ENCODE measurements at places on chromosomes 16 and 17.

- DNase-seq, result no peak
Measured at GRCh38 chr16:50745940-50746339, 4.1 kb downstream of the CYLD start.

- DNase-seq, result no peak
Measured at GRCh38 chr16:31916056-31916488, 42.5 kb downstream of the ZNF267 start.

GRCh38 chr17:73480740-73481139 is 163.5 kb downstream of the SDK2 start:
- no peak for DNase-seq

DNA sequence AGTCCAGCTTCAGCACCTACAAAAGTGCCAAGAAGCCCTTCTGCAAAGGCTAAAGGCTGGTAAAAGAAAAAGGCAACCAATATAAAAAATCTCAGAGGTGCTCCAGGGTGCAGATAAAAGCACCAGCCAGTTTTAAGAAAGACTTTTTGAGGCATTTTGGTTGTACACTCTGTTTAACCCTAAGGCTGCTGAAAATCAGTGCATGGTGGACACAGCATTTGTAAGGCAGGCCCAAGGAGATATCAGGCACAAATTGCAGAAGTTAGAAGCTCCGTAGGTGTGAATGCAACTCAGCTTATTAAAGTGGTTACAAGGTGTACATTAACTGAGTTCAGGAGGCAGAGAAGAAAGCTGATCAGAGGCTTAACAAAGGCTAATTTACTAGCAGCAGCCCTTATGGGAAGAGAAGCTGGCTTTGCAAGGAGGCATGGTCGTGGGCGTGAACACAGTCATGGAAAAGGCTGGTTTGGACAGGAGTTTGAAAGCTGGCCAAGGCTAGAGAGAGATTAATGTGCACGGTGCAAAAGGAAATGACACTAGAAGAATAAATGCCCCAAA is 21.1 kb downstream of the ACSM1 start:
- DNase-seq, result no peak

- DNase-seq, result no peak
Measured at GRCh38 chr16:8641671-8642070, 20.2 kb downstream of the METTL22 start.

DNA sequence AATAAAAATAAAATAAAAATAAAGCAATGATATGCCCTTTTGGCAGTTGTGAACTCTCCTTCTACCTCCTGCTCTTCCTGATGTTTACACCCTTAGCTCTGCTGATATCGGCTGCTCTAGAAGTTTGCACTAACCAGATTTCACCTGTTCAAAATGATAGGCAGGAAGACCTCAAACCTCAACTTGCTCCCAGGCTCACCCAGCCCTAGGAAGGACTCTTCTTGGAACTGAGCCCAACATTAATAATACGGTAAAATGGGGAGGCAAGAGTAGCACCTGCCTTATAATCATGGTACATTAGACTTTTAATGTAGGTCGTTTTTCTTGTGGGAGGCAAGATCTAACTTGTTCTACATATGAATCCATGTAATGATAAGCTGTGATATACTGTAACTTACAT is 61.2 kb upstream of the MED13 start:
- DNase-seq, result no peak

GRCh38 chr16:86293906-86294305 is 216.4 kb upstream of the FOXF1 start:
- DNase-seq, result no peak

DNA sequence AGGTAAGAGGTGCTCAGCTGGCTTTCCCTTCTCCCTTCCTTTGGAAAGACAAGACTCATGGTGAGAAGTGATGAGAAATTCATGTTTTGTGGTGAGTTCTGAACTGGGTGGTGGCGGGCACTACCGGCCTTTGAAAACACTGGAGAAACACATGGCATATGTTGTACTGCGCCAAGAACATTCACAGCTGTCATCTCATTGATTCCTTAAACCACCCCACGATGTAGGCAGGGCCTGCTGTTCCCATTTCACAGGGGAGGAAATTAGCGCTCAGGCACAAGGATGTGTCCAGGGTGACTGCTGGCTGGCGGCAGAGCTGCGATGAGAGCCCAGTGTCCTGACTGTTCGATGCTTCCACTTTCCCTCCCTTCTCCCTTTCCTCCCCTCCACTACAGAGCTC is 1.6 kb upstream of the DOC2B start:
- DNase-seq, result no peak

GRCh38 chr16:83224642-83225041 is 583.1 kb upstream of the HSBP1 start:
- DNase-seq, result no peak

DNA sequence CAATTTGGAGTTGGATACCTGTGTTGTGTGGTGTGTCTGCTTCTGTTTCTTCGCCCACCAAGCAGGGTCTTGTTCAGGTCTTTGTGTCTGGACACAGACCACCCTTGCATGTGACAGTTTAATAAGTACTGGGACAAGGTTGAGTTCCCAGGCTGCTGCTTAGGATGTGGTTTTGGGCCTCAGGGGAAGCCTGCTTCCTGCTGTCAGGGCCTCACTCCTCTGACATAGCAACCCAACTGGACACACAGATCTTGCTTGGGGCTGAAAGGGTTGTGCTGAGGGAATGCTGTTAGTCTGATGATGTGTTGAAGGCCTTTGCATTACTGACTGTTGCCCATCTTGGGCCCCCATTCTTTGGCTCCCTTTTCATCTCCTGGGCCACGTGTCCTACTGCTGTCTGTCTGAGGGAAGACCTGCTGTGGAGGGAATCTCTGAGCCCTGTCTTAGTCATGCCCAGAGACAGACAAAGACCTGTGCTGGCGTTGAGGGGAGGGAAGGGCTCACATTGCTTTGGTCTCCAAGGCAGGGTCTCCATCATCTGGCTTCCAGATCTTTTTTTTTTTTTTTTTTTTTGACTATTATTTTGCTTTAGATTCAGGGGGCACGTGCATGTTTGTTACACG is 4.7 kb upstream of the TGFB1I1 start:
- no peak for DNase-seq

DNA sequence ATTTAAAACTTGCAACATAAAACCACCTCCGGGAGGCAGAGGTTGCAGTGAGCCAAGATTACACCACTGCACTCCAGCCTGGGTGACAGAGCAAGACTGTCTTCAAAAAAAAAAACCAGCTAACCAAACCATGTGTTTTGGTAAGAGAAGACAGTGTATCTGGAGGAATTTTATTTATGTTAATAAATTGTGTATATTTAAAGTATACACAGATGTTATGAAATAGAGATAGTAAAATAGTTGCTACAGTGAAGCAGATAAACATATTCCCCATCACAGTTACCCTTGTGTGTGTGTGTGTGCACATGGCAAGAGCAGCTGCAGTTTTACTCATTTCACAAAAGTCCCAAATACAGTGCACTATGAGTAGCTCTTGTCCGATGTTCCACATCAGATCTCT is 54.8 kb upstream of the CRISPLD2 start:
- no peak for DNase-seq

DNA sequence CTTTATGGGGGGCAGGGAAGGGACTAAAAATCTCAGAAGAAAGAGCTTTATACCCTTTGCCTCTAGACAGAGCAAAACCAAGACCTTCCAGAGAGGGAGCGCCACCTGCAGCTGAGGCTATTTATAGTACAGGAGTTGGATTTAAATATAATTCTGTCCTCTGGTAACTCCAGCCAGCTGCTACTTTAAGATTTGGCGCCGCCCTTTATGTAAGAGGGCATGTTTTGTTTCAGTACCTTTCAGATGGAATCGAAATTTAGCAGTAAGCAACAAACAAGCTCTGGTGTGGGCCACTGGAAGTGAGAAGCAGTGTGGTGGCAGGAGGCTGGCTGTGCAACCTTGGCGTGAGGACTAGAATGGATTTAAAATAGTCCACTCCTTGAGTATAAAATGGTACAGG is 5.2 kb upstream of the GUCY2D start:
- DNase-seq, result no peak

GRCh38 chr17:74396567-74396966 is 29.3 kb downstream of the GPR142 start:
- DNase-seq, result no peak

DNA sequence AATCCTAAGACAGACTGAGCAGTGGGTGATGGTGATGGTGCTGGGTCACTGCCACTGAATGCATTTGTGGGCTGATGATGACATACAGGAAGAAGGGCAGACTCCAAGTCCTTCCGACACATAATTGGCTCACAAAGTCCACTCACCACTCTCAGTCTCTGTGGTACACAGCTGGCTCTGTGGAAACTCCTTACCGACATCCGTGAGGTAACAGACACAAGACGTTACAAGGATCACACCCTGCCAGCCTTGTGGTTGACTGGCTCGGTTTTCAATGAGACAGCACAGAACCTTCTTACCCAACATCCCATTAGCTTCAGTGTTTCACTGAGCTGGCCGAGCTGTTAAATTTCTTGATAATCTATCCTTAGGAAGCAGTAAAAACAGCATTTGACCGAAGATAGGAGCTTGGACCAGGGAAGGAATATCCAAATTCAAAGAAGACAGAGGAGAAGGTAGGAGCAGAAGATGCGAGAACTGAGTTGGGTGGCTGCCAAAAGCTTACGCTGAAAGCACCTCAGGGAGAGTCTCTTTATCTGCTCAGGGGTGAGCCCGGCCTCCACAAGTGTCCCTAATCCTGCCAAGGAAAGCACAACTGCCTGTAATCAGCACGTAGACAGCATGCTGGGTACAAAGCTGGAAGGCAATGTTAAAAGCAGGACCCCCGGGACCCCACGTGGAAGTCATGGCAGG is 5.5 kb upstream of the MXRA7 start:
- no peak for DNase-seq

GRCh38 chr16:65698791-65699321 is 577.0 kb upstream of the CDH11 start:
- DNase-seq, result no peak

DNA sequence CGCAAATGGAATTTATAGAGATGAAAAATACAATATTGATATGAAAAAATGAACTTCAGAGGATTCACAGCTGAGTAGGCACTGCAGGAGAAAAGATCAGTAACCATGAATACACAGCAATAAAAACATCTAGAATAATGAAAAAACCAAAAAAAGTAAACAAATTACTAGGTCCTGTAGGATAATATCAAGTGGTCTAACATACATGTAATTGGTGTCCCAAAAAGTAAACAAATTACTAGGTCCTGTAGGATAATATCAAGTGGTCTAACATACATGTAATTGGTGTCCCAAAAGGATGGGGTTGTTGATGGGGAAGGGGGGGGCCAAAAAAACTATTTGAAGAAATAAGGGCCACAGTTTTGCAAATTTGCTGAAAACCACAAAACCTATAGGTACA is 43.4 kb downstream of the ZNF18 start:
- DNase-seq, result no peak

DNA sequence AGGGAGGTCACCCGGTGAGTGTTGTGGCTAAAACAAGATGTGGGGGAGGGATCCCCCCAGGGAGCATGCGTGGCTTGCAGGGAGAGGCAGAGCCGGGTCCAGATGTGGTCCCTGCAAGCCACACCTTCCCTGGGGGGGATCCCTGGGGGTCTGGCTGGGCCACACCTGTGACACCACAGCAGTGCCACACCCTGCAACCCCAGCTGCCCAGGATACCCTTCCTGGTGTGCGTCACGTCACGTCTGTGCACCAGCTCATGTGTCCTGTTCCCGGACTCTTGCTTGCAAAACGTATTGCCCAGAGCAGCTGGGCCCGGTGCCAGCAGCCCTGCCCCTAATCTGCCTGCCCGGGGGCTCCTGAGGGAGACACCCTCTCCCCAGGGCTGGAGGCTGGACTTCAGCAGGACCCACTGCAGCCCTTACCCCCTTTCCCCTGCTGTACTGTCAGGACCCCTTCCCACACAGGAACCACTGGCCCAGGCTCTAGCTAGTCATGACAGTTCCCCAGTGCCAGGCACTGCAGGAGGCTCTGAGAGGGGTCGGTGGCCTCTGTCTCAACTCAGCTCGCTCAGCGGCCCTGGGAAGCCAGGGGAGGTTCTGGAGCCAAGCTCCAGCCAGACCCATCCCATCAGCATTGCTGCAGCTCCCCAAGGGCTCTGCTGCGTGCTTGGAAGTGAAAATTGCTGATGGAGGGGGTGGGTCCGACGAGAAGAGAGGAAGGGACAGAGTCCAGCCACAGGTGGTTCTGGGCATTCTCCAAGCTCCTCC is 25.8 kb upstream of the ACSF3 start:
- no peak for DNase-seq

DNA sequence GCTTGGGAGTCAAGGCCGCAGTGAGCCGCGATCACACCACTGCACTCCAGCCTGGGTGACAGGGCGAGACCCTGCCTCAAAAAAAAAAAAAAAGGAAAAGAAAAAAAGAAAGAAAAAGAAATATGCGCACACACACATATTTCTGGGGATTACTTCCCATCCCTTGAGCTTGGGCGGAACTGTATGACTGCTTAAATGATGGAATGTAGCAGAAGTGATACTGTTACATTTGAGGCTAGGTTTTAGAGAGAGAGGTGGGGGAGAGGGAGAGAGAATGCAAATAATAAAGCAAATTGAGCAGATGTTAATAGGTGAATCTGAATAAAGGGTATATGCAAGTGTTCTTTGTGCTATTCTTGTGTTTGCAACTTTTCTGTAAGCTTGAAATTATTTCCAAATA is 12.0 kb upstream of the USP32 start:
- DNase-seq, result no peak

DNA sequence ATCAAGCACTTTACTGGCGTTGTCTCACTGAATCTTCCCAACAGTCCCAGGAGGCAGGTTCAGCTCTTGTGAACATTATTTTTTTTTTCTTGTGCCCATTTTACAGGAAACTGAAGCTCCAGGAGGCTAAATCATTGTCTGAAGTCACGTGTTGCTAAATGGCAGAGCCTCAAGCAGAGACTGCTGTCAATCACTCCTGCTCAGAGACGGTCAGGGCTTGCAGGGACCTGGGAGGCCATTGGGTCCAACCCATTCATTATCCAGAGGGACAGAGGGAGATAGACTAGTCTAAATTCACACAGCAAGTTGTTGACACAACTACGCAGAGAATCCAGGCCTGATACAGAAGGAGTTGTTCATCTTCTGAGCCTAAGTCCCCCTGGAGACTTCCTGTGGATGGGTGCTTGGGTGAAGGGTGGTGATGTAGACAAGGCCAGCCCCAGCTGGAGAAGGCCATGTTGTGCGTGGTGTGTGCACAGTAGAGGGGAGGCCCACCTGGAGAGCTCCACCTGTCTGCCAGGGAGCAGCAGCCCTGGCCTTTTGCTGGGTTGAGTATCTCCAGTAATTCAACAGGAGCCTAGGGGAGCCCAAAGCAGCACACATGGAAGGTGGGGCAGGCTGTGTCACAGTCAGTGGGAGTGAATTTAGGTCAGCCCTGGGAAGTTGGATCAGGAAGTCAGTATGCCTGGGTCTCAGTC is 24.3 kb upstream of the C1QL1 start:
- DNase-seq, result no peak

- no peak for DNase-seq
Measured at GRCh38 chr16:19173649-19174383, 5.8 kb downstream of the SYT17 start.

GRCh38 chr17:81440511-81441244 is 45.4 kb downstream of the BAHCC1 start:
- DNase-seq, result peak; percentile 37
